ENCODE measurements at places on chromosomes 1 and 21.

DNA sequence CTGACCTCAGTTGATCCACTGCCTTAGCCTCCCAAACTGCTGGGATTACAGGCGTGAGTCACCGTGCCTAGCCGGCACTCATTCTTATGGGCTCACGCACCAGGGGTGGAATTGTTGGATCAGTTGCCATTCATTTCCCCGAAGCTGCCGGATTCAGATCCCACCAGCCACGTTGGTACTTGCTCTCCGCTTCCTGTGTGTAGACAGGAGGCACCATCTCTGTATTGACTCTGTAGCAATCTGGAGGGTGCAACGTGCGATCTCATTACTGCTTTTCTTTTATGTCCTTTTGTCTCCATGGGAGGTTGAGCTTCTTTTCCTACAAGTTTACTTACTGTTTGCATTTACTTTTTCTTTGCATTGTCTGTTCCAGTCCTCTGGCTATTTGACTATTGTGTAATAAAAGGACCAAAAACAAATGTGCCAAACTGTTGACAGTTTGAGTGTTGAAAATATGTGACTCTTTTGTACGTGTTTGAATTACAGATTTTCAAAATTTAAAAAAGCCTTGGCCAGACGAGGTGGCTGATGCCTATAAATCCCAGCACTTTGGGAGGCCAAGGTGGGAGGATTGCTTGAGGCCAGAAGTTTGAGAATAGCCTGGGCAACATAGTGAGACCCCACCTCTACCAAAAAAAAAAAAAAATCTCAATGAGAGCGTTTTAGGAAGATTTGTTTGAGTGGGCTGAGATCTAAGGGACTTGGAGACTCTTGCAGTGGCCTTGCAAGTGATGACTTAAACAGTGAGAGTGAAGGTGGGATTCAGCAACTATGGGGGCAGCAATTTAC is 39.1 kb downstream of the SPSB1 start:
- no peak for DNase-seq

- no peak for DNase-seq
These were observed 20.2 kb downstream of the PANK4 start for GRCh38 chr1:2506007-2506860.

- no peak for DNase-seq
These were observed 190.2 kb downstream of the RASAL2 start for GRCh38 chr1:178284058-178284457.

DNA sequence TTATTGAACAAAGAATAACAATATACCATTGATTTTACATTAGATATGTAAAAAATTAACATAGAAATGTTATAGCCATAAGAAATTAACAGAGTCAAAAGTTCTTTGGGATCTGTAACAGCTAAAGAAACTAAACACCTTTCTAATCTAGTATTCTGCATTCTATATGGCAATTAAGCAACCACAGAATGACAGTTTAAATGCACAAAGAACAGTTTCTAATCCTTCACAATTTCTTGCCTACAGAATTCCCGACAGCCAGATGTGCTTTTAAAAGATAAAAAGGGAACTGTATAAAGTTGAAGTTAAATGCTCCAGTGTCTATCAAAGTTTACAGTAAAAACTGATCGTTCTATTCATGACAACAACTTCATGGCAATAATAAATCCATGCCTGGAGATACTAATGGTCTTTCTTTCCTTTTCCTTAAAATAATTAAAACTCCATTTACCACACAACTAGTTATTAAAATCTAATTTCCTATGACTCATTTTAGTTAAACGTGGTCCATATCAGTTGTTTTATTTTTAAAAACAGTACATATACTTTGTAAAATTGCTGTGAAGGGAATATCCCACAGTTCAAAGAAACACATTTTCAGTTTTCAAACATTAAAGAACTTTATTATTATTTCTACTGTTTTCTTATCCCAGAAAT is 110.2 kb downstream of the EIF4G3 start:
- DNase-seq: no peak

- no peak for DNase-seq
These were observed 28.9 kb upstream of the SERBP1 start for GRCh38 chr1:67459068-67459467.

DNA sequence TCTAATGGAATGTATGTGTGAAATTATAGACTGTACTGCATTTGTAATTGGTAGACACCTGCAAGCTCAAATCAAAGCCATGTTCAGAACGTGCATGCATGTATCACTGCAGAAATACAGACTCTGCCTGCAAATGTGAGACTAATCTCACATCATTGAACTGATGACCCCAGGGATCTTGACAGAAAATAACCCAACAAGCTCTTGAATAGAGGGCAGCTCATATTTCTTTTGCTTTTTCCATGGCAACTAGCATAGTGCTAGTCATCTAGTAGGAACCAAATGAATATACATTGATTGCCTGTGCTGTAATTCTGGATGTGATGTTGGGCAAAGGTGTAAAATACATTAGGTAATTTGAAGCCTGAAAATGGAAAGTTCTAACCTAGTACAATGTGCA is 62.4 kb downstream of the PTPRC start:
- DNase-seq: no peak

DNA sequence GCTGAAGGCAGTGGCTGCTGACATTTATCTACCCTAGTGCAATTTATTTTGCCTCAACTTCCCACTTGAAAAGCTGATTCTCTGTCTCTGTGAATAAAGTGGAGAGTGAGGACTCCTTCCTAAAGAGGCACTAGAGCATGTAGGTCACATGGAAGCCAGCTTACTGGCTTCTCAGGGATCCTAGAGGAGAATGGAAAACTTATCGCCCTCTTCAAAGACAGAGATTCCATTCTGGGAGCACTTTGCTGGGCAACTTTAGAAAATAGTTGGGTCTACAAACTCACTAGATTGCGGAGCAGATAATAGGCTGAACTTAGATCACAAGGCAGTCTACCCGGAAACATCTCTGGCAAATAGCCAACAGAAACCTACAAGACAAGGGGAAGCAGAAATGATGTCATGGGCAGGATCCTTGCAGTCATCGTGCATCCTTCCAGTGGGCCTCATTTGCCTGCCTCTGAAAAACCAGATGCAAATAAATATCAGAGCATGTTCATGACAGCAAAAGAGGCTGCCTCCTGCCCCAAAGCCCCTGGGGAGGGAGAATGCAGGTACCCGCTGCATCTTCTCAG is 104.8 kb upstream of the BARHL2 start:
- no peak for DNase-seq

DNA sequence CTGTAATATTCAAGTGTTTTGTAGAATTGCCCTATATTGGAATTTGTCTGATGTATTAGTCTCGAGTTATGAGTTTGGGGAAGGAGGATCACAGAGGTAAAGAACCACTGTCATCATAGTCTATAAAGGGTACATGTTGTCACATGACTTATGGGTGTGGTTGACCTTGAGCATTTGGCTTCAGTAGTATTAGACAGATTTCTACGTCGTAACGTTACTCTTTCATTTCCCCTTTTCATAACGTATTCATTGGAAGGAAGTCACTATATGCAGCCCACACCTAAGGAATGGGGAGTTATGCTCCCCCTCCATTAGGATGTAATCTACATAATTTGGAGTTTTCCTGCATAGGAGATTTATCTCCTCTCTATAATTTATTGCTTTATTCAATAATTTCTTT is 110.1 kb upstream of the VAV3 start:
- no peak for DNase-seq

- DNase-seq: no peak
These were observed 85.7 kb upstream of the RALGPS2 start for GRCh38 chr1:178639326-178639725.

- no peak for DNase-seq
These were observed 6.7 kb downstream of the PTTG1IP start for GRCh38 chr21:44866780-44867179.

DNA sequence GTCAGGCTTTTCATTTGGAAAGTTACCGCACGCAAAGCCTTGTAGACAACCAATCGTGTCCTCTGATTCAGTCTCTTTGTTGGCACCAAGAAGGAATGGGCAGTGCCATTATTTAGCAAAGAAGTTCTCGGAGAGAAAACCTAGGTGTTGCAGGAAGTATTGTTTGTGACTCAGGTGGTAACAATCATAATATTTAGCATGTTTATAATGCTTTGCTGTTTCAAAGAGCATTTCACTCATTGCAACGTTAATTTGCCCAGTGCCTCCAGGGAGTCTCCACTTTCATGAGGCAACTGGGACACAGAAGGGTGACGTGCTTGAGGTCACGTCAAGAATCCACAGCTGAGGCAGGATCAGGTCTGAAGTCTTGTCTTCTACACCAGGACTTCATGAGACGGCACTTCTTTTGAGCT is 31.4 kb downstream of the STPG1 start:
- no peak for DNase-seq

DNA sequence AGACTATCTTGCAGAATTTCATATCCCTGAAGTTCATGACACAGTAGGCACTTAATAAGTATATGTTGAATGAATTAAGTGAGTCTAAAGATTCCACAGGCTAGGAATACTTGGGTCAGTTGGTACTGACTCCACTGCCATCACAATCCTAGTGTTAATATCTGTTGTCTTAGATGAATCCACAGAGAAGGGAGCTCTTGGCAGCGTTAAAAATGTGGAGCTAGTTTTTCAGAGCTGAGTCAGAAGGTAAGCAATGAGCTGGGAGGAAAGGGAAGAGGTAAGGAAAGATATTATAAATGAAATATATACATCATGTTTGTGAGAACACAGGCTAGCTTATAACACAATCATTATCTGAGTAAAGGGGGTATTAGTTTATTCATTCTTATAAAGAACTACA is 21.8 kb upstream of the GORAB start:
- DNase-seq: no peak

DNA sequence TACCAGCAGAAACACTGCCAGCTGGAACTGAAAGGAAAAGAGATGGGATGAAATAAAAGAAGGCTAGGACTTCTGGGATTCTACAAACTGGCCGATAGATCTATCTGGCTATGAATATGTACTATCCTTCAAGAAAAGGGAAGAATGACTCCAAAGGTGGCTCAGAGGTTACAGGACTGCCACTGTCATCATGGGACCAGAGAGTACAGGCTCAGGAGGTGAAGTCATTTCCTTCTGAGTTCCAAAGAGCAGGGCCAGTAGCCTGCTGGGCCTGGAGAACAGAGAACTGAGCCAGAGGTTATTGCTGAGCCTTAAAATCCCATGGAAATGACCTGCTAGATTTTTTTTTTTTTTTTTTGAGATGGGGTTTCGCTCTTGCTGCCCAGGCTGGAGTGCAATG is 27.6 kb downstream of the ZNF496 start:
- no peak for DNase-seq

- no peak for DNase-seq
These were observed 1.9 kb downstream of the RIMS3 start for GRCh38 chr1:40663324-40664166.

DNA sequence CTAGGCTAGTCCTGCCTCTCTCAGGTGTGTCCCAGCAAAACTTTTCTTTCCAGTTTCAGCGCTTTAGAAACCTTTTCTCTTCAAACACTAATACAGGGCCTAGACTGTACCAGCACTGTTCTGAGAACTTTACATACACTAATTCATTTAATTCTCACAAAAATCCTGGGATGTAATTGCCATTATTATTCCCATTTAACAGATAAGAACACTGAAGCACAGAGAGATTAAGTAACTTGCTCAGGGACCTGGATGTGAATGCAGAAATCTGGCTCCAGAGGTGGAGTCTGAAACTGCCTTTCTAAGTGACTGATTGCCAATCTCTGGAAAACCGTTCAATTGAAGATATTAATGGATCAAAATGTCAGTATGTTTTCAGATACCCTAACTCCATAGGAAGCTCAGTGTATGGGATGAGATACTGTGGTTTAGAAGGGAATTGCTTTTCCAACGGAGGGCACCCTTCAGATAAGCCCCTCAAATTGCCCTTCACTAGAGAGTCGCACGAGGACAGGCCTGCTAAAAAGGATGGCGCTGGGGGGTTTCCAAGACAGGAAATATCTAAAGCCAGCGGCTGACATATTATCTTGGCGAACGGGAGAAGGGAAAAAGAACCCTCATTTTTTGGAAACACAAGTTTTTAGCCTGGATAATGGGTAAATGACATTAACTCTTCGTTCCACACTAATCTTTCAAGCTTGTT is 698 bp upstream of the UCK2 start:
- no peak for DNase-seq

GRCh38 chr1:205916541-205916940 is 26.7 kb downstream of the SLC26A9 start:
- DNase-seq: no peak

DNA sequence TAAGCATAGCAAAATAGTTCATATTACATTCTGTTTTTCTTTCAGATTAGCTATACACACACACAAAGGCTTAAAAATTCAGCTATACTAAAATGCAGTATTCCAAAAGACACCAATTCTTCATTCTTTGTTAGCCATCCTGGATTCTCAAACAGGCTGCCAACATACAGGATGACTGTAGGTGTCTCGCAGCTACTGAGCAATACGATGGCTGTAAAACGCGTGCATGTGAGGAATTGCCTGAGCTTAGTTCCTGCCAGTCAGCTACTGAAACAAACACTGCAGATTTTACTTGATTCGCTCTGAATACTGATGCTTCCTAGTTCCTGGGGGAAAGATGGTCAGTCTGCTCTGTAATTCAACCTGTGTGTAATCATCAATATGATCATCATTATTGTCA is 24.7 kb upstream of the HMGN1 start:
- DNase-seq: no peak

DNA sequence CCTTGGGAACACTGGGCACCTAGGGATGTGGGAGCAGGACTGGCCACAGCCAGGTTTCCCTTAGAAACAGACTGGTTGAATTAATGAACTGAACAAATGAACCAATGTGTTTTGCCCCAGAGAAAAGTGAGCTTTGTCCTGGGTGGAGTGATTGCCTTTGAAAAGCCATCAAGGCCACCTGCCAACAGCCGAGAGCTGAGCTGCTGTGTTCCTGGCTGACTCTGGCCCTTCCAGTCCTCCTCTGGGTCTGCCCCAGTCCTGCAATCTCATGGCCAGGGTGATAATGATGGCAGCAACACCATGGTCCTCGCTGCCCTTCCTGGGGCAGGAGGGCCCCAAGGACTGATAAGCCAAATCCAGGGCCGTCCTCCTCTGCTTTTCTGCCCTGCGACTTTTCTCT is 18.2 kb upstream of the GJA9 start:
- DNase-seq: no peak

- DNase-seq: no peak
These were observed 55.0 kb downstream of the S1PR1 start for GRCh38 chr1:101291562-101292380.

DNA sequence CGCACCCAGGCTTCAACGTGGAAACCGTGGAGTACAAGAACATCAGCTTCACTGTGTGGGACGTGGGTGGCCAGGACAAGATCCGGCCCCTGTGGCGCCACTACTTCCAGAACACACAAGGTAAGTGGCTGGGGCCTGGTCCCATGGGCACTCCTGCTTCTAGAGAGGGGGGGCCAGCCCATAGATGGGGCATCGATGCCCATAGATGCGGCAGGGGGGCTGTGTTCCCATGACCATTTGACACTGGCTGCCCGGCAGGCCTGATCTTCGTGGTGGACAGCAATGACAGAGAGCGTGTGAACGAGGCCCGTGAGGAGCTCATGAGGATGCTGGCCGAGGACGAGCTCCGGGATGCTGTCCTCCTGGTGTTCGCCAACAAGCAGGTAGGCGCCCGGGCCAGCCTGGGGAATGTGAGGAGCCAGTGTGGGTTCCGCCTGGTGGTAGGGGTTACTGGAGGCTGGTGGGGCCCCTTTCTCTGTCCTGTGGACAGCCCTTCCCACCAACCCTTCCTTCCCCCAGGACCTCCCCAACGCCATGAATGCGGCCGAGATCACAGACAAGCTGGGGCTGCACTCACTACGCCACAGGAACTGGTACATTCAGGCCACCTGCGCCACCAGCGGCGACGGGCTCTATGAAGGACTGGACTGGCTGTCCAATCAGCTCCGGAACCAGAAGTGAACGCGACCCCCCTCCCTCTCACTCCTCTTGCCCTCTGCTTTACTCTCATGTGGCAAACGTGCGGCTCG is 5.6 kb downstream of the C1orf35 start:
- no peak for DNase-seq

Data from activated T-cell treated with anti-CD3 and anti-CD28 coated beads, Interleukin-2, amount 50 U/mL, for 4 hours (primary cell).